ENCODE measurements at places on chromosomes 2 and 18.

GRCh38 chr2:185291035-185291647, 447.5 kb upstream of the FSIP2 start:
- no peak for DNase-seq
- no peak overlapping the region for H3K27ac ChIP-seq
- H3K36me3 ChIP-seq, result no peaks in the 10 kb centered on the region

DNA sequence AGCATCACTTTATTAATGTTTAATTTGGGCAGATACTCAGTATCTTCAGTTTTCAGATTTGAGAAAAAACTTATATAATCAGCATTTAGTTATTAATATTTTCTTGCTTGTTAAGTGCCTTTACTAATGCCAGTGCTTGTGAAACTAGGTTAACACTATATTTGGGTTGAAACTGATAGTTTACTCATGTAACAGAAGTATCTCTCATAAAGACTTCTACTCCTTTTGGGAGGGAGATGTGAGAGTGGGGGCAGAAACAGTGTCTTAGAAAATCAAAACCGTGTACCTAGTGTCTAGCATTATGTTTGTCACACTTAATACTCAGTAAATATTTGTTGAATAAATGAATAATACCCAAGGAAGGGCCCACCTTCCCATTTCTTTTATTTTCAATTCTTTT, 129.5 kb downstream of the MSTN start:
- H3K27ac ChIP-seq, result no peak overlapping the region
- no peaks in the 10 kb centered on the region for H3K27me3 ChIP-seq
- no peaks in the 10 kb centered on the region for H3K36me3 ChIP-seq
- H3K4me3 ChIP-seq, result no peak overlapping the region

DNA sequence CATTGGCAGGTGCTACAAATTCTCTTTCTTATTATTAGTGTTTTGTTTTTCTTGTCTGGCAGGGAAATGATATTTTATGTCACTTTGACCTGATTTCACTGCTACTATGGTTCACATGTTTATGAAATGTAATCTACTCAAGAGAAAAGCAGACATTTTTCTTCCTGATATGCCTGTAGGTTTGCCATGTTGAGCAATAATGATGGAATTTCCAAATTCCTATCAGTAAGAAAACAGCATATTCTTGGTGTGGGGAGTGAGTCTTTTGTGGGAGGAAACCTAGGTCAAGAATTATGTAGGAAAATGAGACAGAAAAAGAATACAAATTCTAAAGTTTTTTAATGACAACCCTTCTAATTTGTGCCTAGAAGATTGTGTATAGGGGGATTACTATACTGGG, 356.4 kb downstream of the SLC4A3 start:
- no peaks in the 10 kb centered on the region for H3K36me3 ChIP-seq
- no peak for DNase-seq
- H3K27me3 ChIP-seq, result no peaks in the 10 kb centered on the region
- H3K27ac ChIP-seq, result no peak overlapping the region

GRCh38 chr18:55579501-55580270, 8.3 kb downstream of the TCF4 start:
- no peak for DNase-seq
- no peaks in the 10 kb centered on the region for H3K27me3 ChIP-seq
- no peaks in the 10 kb centered on the region for H3K4me1 ChIP-seq
- H3K27ac ChIP-seq, result no peak overlapping the region

DNA sequence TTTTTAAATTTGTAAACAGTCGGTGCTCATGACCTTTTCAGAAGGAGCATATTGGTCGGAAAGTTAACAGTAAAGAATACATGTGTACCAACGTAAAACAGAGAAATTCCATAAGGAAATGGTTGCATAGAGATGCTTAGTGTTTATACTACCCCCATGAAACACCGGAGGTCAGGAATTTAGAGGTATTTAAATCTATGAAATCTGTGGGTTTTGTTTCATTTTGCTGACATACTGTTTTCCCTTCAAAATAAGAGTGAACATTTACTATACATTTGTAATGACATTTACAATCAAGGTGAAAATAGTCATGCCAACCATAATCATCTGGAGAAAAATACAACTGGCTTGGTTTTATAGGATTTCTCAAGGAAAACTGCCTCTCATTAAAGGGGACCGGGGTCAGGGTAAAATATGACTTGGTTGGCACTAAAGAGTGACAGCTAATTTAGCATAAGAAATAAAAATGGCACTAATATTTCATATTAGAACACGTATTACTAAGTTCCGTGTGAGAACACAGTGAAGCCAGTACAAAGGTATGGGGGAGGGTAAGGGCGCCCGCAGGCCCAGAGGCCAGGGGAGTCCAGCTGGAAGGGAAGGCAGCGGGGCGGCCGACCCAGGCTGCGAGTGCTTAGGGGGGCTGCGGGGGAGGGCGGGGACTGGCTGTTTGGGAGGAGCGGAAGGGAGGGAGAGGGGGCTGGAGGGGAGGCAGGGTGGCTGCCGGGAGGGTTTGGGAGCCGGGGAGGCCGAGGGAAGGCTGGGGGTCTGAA, 1.1 kb upstream of the RNU4ATAC start:
- H3K27ac ChIP-seq, result peak overlapping the region; percentile 99
- H3K27me3 ChIP-seq, result no peaks in the 10 kb centered on the region
- DNase-seq, result peak; percentile 88
- H3K36me3 ChIP-seq, result peaks cover 8% of the 10 kb centered on the region
- H3K4me3 ChIP-seq, result peak overlapping the region; percentile 88
- H3K4me1 ChIP-seq, result peaks cover 19% of the 10 kb centered on the region

GRCh38 chr2:132691556-132691955, 21.6 kb upstream of the LYPD1 start:
- no peak for DNase-seq
- H3K27me3 ChIP-seq, result no peaks in the 10 kb centered on the region
- H3K36me3 ChIP-seq, result no peaks in the 10 kb centered on the region
- H3K4me1 ChIP-seq, result no peaks in the 10 kb centered on the region
- no peak overlapping the region for H3K27ac ChIP-seq
- H3K4me3 ChIP-seq, result no peak overlapping the region

DNA sequence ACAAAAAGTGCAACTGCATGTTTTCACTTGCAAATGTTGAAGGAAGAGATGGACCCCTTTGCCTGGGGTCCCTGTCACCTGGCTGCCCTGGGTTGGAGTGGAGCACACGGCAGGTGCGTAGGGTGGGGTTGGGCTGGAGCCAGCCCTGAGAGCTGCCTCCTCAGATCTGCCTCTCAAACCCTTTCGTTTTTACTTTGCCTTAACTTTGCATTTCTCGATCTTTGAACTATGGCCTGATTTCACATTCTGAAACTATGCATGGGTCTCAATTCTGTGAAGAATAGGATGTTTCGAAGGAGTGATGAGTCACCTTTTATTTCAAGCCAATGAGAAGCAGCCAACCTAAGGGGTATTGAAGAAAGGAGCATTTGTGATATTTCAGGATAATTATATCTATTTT, 132.8 kb downstream of the ACOXL start:
- no peak overlapping the region for H3K27ac ChIP-seq
- H3K4me3 ChIP-seq, result no peak overlapping the region
- DNase-seq, result no peak

DNA sequence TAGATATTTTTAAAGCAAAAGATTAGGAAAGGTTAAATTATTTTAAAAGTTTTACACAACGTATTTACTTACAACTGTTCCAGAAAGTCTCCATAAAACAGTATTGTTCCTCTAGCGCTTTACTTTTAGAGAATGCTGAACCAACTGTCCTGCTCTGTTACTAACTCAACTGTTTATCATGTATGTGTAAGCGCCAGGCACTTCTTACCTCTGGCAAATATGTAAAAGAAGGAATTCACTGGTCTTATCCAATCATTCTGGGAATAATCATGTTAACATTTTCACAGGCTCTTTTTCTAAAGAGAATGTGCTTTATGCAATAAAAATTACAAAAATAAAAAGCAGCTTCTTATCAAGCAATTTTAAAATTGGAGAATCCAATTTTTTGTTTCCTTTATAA, 68.0 kb downstream of the COBLL1 start:
- no peaks in the 10 kb centered on the region for H3K27me3 ChIP-seq
- no peak overlapping the region for H3K27ac ChIP-seq
- no peak for DNase-seq
- no peaks in the 10 kb centered on the region for H3K36me3 ChIP-seq
